ENCODE measurements at places on chromosomes 12 and 14. TPM values are rescaled to one million over a fixed set of nuclear protein-coding genes. Genes with fewer than 3 reads are reported as not detected.

- DNase-seq, result no peak
Measured at GRCh38 chr14:78403278-78403815, 233.2 kb downstream of the NRXN3 start.

- DNase-seq, result no peak
Measured at GRCh38 chr12:99135376-99135775, 490.3 kb downstream of the APAF1 start.

DNA sequence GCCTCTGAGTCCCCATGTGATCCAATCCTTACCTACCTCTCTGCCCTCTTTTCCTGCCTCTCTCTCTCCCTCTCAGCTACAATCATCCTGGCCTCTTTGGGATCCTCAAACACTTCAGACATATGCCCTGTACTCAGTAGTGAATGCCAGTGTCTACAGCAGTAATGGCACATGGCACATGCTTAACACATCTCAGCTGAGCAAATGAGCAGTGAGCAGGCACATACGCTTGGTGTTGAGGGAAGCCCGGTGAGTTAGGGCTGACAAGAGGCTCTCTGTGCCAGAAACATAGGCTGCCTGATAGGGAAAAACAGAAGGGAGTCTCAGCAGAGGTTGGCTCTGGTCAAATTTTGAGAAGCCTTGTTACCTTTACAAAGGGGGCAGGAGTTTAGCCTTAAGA lies 409.1 kb downstream of the TMEM132D start:
- no peak for DNase-seq

DNA sequence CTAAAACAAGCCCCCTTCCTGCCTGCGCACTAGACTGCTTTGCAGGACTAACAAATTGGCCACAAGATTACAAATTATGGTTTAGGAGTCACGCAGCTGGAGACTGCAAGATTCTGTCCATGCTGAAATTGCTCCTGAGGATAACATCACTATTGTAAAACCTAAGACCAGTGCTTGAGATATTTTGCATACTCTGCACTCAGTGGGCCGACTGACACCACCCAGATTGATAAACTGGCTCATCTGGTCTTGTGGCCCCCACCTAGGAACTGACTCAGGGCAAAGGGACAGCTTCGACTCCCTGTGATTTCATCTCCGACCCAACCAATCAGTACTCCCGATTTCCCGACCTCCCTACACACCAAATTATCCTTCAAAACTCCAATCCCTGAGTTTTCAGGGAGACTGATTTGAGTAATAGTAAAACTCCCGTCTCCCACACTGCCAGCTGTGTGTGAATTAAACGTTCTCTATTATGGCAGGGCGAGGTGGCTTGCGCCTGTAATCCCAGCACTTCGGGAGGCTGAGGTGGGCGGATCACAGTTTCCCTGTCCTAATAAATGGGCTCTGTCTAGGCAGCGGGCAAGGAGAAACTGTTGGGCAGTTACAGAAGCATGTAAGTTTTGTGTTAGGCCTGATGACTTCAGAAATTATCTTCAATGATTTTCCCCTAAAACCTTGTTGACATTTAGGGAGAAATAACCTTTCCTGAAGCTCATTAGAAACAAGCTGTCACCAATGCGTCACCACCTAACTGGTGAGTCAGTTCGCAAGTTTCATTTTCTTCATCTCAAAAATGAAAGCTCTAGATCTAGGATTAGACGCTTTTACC lies 5.3 kb upstream of the UBC start:
- peak; percentile 43 for DNase-seq

DNA sequence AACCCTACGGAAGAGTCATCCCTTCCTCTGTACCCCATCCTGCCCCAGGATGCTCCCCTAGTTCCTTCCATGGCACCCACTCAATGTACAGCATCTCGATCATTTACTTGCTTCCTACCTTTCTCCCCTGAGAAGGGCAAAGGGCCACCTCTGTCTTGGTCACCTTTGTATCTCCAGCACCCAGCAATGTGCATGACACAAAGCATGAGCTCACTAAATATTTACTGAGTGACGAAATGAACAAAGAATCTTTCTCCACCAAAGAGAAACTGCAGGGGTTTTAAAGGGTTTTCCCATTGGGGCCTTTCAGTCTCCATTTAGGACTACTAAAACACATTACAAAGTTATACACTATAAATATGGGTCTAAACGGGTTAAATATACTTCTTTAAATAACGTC lies 30.6 kb downstream of the ATG14 start:
- no peak for DNase-seq

The FMNL3 gene
- total RNA-seq, result 93.3 TPM

GRCh38 chr12:47744005-47744651 lies 14.6 kb downstream of the RAPGEF3 start:
- no peak for DNase-seq

The GLS2 gene
- total RNA-seq, result not detected

- DNase-seq, result no peak
Measured at GRCh38 chr14:99035268-99035667, 236.7 kb downstream of the BCL11B start.

GRCh38 chr12:52156757-52157565 lies 34.9 kb downstream of the KRT80 start:
- DNase-seq, result peak; percentile 58

GRCh38 chr14:85415015-85415712 lies 114.8 kb upstream of the FLRT2 start:
- DNase-seq, result peak; percentile 67

The IAPP gene
- total RNA-seq, result not detected

The ACTR6 gene
- total RNA-seq, result 24.7 TPM

GRCh38 chr14:39229222-39229543 lies 4.5 kb upstream of the MIA2 start:
- DNase-seq, result no peak

GRCh38 chr12:111467092-111467856 lies 61.6 kb downstream of the SH2B3 start:
- DNase-seq, result peak; percentile 71

DNA sequence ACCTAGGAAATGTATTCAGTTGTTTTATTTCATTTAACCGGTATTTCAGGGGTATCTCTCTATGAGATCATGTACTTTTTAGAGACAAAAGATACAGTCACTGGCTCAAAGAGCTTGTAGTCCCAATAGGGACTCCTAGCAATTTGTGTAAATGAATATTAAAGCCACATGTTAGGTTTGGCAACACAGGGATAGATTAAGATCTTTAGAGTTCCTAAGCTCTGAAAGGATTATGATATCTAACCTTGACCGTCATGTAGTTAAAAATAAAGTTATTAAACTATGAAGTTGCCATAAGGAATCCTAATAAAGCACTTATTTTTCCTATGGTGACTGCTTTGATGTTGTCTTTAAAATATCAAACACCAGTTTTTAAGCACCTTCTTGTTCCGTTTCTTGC lies 100.4 kb upstream of the FGD4 start:
- DNase-seq, result no peak

All from endothelial cell of umbilical vein (primary cell).